Activated CD4-positive, alpha-beta T cell treated with anti-CD3 and anti-CD28 coated beads for 24 hours (primary cell): ENCODE measurements at places on chromosomes 13 and 19.
A peak's percentile ranks its signal among the peaks of the same experiment; 100 is the strongest.

DNA sequence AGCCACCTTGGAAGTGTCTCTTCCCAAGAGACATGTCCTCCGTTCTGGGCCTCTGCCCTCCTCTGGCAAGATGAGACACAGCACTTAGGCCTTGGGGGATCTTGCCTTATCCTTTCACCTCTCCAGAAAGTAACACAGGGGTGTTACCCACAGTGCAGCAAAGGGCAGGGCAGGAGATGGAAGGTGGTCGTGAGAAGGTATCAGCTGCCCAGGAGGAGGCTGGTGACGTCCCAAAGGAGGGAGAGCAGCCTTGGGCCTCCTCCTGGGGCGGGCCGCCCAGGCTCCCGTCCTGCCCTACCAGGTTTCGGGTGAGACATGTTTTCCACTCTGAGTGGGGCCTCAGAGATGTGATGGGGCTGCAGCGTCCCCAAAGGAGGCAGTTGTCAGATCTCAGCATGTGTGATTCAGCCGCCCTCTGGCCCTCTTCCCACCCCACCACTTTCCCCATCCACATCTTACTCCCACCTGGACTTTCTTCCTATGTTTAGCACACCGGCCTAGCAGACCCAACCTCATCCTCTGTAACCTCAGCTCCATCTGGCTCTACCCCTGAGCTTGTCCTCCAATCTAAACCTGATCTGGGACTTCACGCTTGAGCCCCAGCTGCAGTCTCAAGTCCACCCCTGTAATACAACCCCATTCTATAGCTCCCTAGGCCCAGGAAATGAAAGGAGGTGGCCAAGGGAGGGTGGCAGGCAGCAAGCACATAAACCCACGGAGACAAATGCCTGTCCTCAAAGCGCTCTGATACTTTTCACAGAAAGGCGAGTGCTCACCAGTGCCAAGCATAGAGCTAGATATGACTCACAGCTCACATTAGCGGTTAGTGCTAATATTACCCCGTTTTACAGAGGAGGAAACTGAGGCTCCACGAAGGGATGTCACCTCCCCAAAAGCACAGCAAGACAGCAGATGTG is 9.3 kb downstream of the POU2F2 start:
- DNase-seq = peak; percentile 71

DNA sequence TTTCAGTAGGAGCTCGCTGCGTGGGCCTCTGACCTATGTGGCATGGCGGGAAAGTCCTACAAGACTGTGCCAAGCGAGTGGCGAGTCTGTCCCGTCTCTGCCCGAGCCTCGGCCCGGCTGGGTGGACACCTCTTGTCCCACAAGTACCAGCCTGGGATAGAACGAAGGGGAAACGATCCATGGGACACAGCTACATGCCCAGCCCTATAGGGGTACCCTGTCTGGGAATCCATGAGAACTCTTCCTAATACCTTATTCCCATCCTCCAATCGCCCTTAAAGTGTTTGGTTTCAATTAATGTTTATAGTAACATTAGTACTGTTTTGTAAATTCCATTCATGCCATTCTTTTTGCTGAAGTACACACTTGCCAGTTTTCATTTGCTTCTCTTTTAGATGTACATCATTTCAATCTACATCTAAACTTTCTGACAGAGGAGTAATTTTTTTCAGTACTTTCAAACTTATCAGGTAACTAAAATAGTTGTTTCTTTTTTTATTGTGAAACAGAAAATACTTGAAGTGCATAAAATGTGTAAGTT is 667 bp upstream of the ZNF790 start:
- no peak for DNase-seq

GRCh38 chr19:34651747-34652146 is 25.2 kb downstream of the SCGB2B2 start:
- no peak for DNase-seq

GRCh38 chr13:73835138-73835721 is 299.0 kb downstream of the KLF12 start:
- no peak for DNase-seq

GRCh38 chr19:14563989-14564651 is 7.7 kb downstream of the NDUFB7 start:
- peak; percentile 31 for DNase-seq

- no peak for DNase-seq
Observed at GRCh38 chr13:38228322-38228721, 121.3 kb upstream of the UFM1 start.

- DNase-seq = no peak
Observed at GRCh38 chr13:28496188-28496564, 1.2 kb upstream of the FLT1 start.

GRCh38 chr19:49590971-49591730 is at the start of gene PRR12:
PRR12 (plus strand) TSS chr19:49591182; CDS start chr19:49591655, 473 bp downstream.
- DNase-seq = peak; percentile 61

DNA sequence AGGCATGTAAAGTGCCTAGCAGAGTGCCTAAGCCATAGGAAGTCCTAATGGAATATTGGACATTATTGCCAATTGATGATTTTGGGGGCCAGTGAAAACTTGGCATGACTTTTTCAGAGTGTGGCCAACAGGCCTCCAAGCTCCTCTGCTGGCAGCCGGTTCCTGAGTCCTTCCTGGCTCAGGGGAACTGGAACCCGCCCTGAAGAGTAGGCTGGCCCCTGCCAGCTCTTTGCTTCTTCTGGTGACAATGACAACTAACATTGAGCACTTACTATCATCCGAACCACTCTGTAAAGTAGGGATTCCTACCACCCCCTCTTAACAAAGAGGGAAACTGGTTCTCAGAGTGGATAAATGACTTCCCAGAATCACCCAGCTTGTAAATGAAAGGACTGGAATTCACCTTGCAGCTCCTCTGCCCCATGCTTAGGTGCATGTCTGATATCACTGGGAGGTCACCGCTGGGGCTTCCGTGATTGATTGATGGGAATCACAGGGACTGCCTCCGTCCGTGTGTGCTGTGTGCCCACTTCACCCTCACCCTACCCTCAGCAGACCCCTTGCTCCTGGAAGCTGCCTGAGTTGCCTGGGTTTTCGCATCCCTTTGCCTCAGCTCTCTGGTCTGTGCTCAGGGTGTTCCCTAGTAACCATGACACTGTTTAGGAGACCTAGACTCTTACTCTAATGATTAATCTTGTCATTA is 50.6 kb downstream of the TNFRSF19 start:
- no peak for DNase-seq

DNA sequence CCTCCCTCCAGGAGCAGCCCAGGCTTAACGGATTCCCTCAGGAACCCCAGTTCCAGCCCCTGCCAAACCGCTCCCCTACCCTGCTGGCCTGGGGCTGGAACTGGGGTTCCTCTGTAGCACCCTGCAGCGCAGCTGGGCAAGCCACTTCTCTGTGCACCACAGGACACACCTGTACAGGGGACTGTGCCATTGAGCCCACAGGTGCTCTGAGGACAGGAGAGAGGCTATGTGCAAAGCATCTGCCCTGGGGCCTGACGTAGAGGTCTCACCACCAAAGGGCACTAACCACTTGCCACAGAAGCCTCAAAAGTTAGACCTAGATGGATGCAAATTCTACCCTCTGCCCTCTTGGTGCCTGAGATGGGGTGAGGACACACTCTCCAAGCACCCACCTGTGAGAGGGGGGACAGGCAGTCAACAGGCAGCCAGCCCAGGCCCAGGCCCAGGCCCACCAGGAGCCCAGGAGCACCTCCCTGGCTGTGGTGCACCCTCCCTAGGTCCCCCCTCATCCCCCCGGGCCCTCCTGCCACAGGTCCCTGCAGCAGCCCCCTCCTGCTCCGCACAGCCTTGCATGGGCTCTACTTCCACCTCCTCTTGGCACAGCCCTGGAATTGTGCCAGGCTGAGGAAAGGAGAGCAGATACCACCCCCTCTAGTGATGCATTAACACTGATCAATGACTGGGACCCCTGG is 27.6 kb upstream of the SLC35E1 start:
- DNase-seq = no peak

DNA sequence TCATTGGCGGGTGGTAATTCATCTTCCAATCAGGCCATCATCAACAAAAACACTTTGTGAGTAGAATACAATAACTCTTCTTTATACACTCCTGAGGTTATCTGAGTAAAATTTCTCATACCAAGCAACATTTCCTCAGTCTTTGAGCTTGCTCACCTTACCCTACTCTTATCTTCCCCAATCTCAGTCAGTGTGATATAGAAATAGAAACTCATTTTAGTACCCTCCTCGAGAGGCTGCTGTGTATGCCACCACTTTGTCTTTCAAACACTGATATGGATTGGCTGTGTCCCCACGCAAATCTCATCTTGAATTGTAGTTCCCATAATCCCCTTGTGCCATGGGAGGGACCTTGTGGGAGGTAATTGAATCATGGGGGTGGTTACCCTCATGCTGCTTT is 209.7 kb downstream of the RBM26 start:
- DNase-seq = no peak

DNA sequence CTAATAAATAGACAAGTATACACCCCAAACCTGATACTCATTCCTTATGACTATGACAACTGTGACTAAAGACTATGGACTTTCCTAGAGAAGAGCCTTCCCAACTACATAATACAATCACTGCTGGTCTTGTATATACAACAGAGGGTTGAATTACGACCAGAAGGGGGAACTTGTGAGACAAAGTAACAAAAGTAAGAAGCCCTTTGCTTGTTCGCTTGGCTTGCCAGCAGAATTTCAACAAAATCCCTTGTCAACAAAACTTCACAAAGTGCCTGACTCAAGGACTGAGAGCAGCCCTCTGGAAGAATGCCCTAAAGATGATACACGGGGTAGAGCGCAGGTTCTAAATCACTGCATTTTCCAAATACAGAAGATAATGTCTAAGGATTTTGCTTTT is 99.4 kb downstream of the WASF3 start:
- no peak for DNase-seq

GRCh38 chr13:43815204-43815603 is 28.4 kb upstream of the ENOX1 start:
- no peak for DNase-seq

GRCh38 chr13:86673931-86674431 is 874.8 kb upstream of the SLITRK6 start:
- DNase-seq = no peak
